ENCODE measurements at places on chromosomes 11 and 22.

DNA sequence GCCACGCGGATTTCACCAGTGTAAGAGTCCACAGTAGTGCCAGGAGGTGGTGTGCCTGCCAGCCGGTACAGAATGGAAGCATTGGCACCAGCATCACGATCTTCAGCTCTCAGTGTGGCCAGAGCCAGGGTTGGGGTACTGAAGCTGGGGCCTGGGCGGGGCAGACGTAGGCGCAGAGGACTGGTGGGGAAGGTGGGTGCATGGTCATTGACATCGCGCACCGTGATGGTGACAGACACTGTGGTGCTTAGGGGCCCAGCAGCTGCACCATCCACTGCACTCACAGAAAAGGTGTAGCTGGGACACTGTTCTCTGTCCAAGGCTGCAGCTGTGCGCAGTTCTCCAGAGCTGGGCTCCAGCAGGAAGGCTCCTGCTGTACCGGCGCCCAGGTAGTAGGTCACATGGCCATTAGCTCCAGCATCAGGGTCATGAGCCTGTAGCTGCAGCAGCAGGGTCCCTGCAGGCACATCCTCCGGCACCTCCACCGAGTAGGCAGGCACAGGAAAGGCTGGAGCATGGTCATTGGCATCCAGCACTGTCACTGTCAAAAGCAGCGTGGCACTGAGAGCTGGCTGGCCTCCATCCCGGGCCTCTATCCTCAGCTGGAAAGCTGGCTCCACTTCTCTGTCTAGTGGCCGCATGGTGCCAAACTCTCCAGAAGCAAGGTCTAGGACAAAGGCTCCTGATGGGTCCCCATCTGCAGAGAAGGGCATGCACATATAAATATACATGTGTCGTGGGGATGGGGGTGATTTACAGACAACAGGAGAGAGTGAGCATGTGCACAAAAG is 7.9 kb upstream of the TPP1 start:
- no peak for DNase-seq

DNA sequence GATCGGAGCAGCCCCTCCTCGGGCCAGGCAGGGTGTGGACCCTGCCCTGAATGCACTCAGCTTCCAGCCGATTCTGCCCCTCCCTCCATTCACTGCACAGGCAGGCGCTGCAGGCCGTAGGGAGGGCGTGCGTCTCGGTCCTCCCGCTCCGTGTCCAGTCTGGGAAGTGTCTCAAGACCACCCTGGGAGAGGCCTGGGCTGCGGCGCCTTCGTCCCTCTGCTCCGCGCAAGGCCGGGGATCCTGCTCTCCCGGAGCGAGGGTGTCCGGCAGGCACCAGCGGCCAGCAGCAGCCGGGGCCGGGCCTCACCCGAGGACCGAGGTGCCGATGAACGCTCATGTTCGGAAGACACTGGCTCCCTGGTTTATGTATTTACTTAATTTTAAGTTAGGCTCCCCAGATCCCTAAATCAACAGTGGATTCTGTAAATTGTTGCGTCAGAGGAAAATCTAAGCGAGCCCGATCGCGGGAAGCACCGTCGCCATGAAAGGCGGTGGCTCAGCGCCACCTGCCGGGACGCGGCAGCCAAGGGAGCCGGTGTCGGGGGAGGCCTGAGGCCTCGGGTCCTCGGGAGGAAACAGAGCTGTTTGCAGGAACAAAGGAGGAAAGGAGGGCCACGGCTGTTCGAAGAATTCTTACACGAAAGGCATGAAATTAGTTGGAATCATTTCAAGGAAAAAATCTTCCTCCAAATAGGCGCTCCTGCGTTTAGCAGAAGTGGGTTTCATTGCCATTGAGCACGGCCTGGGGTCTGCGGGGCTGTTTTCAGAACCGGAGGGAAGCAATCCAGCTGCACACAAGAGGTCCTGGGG is 195.3 kb downstream of the BRD1 start:
- no peak for DNase-seq

DNA sequence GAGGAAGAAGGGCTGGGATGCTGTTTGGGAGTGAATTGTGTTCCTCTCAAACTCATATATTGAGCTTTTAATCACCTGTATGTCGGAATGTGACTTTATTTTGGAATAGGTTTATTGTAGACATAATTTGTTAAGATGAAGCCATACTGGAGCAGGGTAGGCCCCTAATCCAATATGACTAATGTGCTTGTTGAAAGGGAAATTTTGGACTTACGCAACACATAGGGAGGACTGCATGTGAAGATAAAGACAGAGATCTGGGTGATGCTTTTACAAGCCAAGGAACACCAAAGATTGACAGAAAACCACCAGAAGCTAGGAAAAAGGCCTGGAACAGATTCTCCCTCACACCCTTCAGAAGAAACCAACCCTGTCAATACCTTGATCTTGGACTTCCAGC is 43.2 kb upstream of the OVCH2 start:
- no peak for DNase-seq

- DNase-seq = no peak
Measured at GRCh38 chr11:92266806-92267205, 42.2 kb downstream of the FAT3 start.

DNA sequence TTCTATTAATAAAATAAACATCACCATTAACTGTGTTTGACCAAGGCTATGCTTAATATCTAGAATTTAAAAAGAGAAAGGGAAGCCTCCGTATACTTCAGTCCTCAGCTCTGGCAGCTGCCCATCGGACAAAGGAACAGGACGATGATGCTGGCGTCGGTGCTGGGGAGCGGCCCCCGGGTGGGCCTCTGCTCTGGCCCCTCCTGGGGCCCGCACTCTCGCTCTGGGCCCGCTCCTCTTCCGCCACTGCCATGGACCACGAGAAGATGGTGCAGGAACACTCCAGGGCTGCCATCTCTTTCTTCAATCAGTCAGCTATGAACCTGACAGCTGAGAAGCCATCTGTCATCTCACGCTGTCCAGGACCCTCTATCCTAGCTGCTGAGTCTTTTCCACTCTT is 25.3 kb downstream of the PDHX start:
- no peak for DNase-seq

DNA sequence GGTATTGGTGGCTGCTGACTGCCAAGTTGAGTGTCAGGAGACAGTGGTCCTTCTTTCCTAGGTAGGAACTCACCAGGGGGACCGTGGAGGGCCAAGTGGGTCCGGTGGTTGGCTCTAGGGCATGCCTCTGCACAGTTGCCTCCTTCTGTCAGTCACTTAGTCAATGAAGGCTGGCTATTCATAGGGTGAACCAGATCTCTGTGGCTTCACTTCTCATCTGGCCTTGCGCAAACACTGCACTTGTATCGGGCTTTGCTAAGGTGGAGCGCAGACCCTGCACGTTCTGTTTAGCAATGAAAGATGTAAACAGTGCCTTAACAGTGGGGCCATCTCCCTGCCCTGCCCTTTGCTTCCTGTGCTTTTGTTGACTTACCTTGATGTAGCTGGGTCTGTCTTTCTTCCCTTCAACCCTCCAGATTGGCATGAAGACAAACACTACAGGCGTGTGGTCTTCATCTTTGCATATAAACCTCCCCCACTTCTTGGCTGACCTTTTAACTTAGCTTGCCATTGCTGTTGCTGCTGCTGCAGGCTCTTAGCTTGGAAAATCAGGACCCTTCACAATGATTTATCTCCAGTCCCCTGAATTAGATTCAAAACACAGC is 6.7 kb upstream of the SORL1-AS1 start:
- DNase-seq = no peak
